ENCODE measurements at places on chromosomes 6 and 20.

DNA sequence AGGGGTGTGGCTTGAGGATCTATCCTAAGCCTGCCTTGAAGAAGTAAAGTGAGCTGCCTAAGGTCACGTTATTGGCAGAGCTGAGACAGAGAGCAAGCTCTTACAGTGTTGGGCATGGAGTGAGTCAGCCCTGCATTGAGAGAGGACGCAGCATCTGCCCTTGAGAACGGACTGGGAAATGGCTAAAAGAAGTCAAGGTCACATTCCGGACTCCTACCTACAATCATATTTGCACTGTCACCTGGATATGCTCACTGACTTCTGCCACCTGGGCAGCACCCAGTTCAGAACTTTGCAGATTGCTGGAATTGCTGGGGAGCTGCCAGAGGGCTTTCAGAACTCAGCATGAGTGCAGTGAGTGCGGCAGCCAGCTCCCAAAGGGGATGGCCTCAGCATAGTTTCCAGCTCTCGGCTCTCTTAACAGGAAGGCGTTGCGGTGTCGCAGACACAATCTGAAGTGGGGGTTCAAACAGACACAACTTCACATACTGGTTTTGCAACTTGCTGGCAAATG, 199.3 kb upstream of the SGK1 start:
- peak; percentile 79 for DNase-seq
- H3K27me3 ChIP-seq = no peaks in the 10 kb centered on the region
- H3K4me3 ChIP-seq = no peak overlapping the region
- H3K36me3 ChIP-seq = no peaks in the 10 kb centered on the region

GRCh38 chr6:65231616-65232015, 475.4 kb downstream of the EYS start:
- H3K4me3 ChIP-seq = no peak overlapping the region
- H3K27ac ChIP-seq = no peak overlapping the region
- no peak for DNase-seq
- H3K4me1 ChIP-seq = no peaks in the 10 kb centered on the region
- H3K27me3 ChIP-seq = no peaks in the 10 kb centered on the region

- H3K4me3 ChIP-seq = peak overlapping the region; percentile 65
- H3K4me1 ChIP-seq = peaks cover 59% of the 10 kb centered on the region
- no peaks in the 10 kb centered on the region for H3K27me3 ChIP-seq
- peak overlapping the region; percentile 96 for H3K27ac ChIP-seq
- DNase-seq = no peak
These were observed 550 bp downstream of the PLAGL2 start for GRCh38 chr20:32206760-32207625.

- H3K4me1 ChIP-seq = no peaks in the 10 kb centered on the region
- H3K27me3 ChIP-seq = no peaks in the 10 kb centered on the region
- no peaks in the 10 kb centered on the region for H3K36me3 ChIP-seq
- no peak for DNase-seq
- H3K4me3 ChIP-seq = no peak overlapping the region
These were observed 84.1 kb upstream of the SIRPA start for GRCh38 chr20:1810926-1811620.

GRCh38 chr20:62322492-62323041, 19.8 kb downstream of the ADRM1 start:
- H3K4me1 ChIP-seq = no peaks in the 10 kb centered on the region
- H3K27ac ChIP-seq = no peak overlapping the region
- H3K27me3 ChIP-seq = no peaks in the 10 kb centered on the region

DNA sequence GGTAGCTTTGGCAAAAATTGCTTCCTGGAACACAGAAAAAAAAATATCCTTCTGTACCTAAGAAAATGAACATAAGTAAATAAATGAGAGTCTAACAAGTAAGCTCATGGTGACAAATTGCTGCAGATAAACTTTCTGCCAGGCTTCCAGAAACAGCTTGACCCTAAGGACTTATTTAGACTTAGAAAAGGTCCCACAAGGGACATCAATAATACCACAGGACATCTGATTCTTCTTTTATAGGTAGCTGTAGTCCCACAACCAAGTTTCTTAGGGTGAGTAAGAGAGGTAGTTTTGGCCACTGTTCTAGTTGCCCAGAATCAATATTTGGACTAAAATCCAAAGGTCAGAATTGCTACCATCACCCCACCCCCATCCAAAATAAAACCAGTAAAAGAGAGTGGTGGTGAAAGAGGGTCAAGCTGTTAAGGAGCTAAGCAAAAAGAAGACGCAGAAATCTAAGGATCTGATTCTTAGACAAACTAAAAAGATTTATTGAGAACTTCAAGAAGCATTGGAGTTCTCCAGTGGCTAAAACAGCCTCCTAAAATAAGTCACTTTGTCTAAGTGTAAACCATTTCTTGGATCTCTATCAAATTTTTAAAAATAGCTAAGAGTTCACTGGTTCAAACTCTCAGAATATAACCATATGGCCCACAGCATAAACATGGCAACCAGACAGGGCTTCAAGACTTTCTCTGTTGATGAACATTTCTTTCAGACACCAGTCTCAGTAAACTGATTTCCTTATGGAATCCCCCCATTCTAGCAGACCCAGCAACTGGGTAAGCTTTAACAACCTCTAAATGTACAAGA, 180.6 kb downstream of the PTPRK start:
- H3K27ac ChIP-seq = peak overlapping the region; percentile 39
- H3K27me3 ChIP-seq = no peaks in the 10 kb centered on the region
- DNase-seq = no peak
- no peaks in the 10 kb centered on the region for H3K36me3 ChIP-seq
- no peaks in the 10 kb centered on the region for H3K4me1 ChIP-seq
- no peak overlapping the region for H3K4me3 ChIP-seq

DNA sequence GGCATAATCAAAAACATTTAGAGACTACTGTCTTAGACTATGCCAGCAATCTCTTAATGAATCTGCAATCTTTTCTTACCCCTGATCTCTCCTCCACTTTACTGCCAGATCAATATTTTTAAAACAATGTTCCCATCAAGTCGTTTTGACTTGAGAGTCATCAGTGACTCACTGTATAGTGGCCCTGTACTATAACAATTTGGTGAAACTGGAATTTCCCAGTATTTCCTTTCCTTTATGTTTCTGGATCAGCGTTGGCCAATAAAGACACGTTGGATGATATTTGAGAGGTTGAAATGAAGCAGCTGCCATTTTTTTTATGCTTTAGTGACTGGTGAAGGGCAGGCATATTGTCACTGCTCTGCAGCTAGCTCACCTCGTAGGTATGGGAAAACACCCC, 10.1 kb upstream of the SMIM13 start:
- no peak overlapping the region for H3K27ac ChIP-seq
- H3K36me3 ChIP-seq = no peaks in the 10 kb centered on the region
- no peak overlapping the region for H3K4me3 ChIP-seq

DNA sequence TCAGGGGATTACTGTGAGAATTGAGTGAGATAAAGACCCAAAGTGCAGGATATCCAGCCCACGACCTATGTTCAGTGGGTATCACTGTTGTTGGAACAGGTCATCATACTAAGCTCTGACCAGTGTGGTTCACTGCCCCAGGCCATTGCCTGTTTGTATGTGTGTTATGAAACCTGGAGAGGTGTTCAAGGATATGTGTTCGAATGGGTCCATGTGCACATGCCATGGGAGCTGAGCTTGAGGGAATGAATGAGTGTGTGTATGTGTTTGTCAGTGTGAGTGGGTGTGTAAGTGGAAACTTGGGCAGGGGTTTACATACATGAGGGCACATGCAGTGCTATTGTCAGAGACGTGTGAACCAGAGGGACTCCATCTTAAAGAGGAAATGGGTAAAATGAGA, 17.7 kb upstream of the AHCY start:
- H3K27ac ChIP-seq = no peak overlapping the region
- H3K4me1 ChIP-seq = no peaks in the 10 kb centered on the region
- no peaks in the 10 kb centered on the region for H3K36me3 ChIP-seq
- no peaks in the 10 kb centered on the region for H3K27me3 ChIP-seq
- DNase-seq = no peak
